ENCODE measurements at places on chromosomes 5 and 9.

DNA sequence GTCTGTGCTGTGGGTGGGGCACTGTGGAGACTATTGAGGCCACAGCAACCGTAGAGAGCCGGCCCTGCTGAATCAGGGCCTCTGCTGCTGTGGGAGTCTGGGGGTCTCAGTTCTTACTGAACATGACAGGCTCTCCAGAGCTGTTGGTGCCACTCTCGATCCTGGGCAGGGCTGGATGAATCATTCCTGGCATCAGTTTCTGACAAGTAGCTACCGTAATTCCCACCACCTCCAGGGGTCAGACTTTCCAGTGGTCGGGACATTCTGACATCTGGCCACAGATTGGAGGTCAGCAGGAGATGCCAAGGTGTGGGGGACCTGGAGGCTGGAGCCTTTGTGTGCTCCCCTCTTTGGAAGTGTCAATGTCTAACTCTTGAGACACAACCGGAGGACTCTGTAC lies 188.4 kb downstream of the IRX2 start:
- DNase-seq = no peak

- no peak for DNase-seq
Measured at GRCh38 chr5:137310051-137310730, 188.9 kb downstream of the SPOCK1 start.

- no peak for DNase-seq
Measured at GRCh38 chr5:113040672-113041260, 64.2 kb downstream of the DCP2 start.

GRCh38 chr9:122936883-122937282 lies 3.9 kb upstream of the RABGAP1 start:
- no peak for DNase-seq

- DNase-seq = no peak
Measured at GRCh38 chr5:92927291-92927778, 653.7 kb downstream of the NR2F1-AS1 start.

GRCh38 chr5:149904293-149904886 lies 40.2 kb downstream of the PDE6A start:
- no peak for DNase-seq

GRCh38 chr9:91220491-91221135 lies 141.1 kb downstream of the AUH start:
- DNase-seq = no peak

DNA sequence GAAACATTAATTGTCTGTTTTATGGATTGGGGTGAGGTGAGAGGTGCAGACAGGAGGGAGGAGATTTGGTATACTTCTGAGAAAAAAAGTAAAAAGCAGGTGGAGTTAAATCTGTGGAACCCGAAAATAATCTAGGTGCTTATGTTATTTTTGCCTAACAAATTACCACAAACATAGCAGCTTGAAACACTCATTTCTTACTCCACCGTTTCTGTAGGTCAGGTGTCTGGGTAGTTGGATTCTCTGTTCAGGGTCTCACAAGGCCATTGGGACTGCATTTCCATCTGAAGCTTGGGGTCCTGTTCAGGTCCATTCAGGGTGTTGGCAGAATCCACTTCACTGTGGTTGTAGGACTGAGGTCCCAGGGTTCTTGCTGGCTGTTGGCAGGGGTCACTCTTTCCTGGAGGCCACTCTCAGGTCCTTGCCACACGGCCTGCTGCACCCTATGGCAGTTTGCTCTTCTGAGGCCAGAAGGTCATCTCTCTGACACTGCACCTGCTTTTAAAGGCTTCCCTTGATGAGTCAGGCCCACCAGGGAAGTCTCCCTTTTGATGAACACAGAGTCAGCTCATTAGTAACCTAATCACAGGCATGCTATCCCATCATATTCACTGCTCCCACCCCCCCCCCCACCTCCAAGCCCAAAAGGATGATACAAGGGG lies 82.2 kb downstream of the TRIO start:
- DNase-seq = no peak

DNA sequence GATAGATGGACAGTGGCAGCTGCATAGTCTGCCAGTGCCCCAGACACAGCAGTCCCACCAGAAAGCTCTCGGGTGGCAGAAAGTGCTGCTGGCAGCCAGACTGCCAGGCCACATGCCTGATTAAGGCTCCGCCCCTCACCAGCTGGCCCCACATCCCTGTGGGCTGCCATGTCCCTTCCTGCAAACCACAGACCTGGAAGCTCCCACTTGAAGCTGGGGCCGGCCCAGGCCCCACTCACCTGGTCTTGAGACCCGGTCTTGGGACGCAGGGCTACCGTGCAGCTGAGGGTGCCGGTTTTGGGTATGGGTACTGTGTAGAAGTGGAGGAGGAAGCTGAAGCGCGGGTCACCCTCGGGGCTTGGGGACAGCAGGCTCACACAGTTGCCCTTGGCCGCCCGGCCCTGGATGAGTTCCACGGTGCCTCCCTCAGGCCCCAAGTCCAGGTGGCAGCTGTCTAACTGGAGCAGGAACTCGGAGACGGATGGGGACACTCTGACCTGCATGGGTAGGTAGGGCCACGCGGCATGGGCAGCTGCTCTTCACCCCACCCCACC lies 15.3 kb downstream of the FPGS start:
- DNase-seq = no peak

- no peak for DNase-seq
Measured at GRCh38 chr5:79567926-79568549, 44.2 kb upstream of the TENT2 start.

DNA sequence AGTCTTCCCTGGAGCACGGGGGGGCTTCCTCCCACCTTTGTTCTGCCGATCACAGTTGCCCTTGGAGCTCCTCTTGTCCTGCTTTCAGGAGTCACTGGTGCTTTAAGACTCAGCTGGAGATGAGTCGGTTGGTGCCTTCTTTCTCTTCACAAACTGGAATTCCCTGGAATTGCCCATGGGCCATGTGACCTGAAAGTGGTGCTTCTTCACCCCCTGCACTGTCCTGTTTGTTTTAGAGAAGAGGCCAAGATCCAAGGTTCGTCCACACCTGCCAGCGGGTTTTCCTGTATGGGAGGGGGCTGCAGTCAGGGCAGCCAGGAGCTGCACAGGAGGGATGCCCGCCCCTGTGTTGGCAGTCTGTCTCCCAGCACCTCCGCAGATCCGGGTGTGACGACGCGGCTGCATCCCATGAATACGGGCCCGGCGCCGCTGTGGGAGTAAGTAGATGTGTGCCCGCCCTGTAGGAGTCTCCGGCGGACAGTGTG lies 9.5 kb upstream of the MRPS2 start:
- no peak for DNase-seq

DNA sequence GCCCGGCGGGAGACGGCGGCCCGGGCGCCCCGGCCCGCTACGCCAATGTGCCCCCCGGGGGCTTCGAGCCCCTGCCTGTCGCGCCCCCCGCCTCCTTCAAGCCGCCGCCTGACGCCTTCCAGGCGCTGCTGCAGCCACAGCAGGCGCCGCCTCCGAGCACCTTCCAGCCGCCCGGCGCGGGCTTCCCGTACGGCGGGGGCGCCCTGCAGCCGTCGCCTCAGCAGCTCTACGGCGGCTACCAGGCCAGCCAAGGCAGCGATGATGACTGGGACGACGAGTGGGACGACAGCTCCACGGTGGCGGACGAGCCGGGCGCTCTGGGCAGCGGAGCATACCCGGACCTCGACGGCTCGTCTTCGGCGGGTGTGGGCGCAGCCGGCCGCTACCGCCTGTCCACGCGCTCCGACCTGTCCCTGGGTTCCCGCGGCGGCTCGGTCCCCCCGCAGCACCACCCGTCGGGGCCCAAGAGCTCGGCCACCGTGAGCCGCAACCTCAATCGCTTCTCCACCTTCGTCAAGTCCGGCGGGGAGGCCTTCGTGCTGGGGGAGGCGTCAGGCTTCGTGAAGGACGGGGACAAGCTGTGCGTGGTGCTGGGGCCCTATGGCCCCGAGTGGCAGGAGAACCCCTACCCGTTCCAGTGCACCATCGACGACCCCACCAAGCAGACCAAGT lies 723 bp downstream of the SNX18 start:
- peak; percentile 47 for DNase-seq

- DNase-seq = no peak
Measured at GRCh38 chr9:85931495-85931894, 9.5 kb upstream of the NAA35 start.

DNA sequence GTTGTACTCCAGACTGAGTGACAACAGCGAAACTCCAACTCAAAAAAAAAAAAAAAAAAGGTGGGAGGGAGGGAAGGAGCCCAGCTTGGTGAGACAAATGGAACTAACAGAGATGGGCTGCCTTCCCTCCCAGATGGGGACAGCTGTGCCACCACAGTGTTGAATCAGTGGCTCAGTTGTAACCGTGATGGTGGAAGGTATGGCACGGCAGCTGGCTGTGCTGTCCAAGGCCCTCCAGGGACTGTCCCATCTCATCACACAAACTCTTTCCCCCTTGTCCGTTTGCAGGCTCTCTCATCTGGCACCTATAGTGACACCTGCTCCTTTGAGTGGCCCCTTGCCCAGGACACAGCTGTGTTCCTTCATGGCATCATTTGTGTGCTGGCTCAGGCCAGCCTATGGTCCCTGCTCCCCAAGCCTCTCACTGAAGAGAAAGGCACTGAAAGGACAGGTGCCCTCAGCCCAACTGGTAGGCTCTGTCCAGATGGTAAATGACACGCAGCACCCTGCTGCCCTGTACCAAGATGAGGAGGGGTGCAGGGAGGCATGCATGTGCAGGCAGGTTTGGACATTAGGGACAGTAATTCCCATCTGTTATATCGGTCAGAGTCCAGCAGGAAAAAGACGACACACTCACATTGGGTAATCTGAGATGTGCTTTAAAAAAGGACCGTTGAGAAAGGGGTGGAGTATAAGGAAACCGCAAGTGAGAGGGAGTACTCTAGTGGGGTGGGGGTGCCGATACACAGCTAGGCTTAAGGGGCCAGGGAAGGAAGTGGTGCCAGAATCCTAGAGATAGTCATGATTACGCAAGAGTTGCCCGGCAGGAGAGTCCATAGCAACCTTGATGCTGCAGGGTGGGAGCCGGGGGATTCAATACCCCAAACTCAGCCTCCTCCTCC lies 4.3 kb downstream of the SMIM33 start:
- no peak for DNase-seq

DNA sequence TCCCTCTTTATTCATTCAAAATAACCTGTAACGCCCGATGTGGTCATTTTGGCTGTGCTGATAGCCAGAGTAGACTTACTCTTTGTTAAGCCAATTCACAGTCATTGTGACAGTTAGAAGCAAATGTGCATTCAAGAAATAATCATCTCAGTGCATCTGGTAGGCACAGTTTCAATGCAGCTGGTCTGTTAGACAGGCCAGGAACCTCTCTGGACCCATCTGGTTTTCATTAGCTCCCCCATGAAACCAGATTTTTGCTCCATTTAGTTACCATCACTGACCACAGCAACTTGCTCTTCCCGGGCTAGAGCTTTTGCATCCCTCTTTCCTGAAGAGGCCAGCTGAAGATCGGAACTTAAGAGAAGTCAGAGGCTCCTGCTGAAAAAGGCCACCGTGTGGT lies 284.2 kb downstream of the NSG2 start:
- DNase-seq = no peak

GRCh38 chr9:74275872-74276508 lies 221.1 kb upstream of the RORB start:
- DNase-seq = no peak

- no peak for DNase-seq
Measured at GRCh38 chr9:134935056-134935640, 17.4 kb upstream of the FCN1 start.

DNA sequence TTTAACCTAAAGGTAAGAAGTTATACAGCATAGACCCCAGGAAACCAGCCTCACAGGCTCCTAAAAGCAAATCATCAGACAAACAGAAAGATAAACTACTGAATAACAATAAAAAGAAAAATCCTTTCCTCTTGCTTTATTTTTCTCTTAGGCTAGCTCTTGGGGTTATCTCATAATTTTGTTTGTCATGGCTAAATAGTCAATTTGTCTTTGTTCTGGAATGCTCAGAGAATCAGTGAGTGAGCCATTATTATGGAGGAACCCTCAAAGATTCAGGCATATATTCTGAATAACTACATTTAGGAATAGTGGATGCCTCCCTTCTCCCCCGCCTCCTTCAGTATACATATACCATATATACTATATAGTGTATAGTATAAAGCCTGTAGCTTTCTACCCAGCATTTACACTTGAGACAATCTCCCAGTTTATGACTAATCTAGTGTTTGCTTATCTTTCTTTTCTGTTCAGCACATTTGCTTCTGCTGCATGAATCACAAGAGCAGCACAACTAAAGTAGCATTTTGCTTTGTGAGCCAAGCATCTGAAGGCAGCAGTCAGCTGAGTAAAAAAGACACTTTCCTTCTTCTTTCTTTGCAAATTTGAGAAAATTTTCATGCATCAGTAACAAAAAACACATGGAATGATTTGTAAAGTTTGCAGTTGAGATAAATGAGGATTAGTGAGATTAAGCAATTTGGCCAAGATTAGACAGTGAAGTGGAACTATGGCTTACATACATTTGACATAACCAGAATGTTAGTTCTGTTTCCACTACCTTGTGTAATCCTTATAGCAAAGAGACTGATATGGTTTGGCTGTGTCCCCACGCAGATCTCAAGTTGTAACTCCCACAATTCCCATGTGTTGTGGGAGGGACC lies 45.3 kb upstream of the PPP3R2 start:
- no peak for DNase-seq

- DNase-seq = no peak
Measured at GRCh38 chr5:38023799-38024198, 184.0 kb upstream of the GDNF start.

GRCh38 chr5:94440015-94440414 lies 178.4 kb downstream of the KIAA0825 start:
- DNase-seq = no peak

- no peak for DNase-seq
Measured at GRCh38 chr5:10354048-10354872, 765 bp downstream of the MARCHF6 start.

GRCh38 chr5:74595143-74595925 lies 45.2 kb downstream of the ENC1 start:
- DNase-seq = no peak

DNA sequence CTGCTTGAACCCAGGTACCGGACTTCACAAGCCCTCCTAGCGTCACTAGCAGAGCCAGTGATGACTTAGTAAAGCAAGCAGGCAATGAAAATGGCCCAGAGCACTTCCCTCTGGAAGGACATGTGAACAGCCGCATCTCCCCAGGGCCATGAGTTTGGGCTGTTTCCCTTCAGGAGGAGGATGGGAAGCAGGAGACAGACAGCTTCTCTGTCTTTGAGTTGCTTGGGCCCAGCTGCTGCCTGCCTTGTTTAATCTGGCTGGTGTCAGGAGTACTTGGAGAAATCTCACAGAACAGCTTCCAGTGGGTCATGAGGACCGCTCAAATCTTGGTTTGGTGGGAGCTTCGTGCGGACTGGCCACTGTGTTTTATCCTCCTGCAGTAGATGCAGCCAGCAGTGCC lies 25.4 kb upstream of the WWC1 start:
- DNase-seq = no peak

- no peak for DNase-seq
Measured at GRCh38 chr5:143126174-143127019, 277.1 kb downstream of the NR3C1 start.

DNA sequence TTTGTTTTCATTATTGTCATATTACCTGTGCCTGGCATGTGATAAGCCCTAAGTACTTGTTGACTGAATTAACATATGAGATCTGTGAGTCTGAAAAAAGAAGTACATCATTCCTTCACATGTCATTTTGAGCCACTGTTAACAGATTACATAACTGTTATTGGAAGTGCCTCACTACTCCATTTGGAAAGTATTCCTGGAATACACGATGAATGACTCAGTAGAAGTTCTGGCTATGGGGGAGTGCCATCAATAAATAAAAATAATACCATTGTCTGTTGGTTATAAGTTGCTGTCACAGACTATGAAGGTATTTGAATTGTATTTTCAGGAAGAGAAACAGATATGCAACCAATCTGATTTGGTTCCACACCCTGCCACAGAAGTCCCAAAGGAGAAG lies 12.9 kb downstream of the NIPSNAP3B start:
- DNase-seq = no peak

- no peak for DNase-seq
Measured at GRCh38 chr5:154081246-154081645, 42.5 kb downstream of the MFAP3 start.

Measured in stimulated activated CD4-positive, alpha-beta T cell treated with anti-CD3 and anti-CD28 coated beads, Interleukin-1b, Interleukin-23, amount 100 ng/mL, for 24 hours (primary cell).